ENCODE measurements at places on chromosomes 4 and X.

DNA sequence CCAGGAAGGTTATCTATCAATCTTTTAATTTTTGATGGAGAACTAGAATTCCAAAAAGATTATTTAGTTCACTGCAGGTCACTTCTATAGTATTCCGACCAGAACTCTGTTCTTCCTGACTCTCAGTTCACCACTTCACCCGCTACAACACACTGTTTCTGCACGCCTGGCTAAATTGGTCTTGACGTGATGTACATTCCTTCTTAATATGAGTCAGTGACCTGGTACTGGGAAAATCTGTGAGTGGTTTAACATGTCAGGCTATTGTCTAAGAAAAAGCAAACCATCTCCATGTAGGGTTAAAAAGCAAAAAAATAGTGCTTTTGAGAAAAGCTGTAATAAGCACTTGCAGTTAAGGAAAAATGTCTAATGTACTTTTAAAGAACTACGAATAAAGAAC, 120.4 kb downstream of the NDST3 start:
- DNase-seq = no peak

DNA sequence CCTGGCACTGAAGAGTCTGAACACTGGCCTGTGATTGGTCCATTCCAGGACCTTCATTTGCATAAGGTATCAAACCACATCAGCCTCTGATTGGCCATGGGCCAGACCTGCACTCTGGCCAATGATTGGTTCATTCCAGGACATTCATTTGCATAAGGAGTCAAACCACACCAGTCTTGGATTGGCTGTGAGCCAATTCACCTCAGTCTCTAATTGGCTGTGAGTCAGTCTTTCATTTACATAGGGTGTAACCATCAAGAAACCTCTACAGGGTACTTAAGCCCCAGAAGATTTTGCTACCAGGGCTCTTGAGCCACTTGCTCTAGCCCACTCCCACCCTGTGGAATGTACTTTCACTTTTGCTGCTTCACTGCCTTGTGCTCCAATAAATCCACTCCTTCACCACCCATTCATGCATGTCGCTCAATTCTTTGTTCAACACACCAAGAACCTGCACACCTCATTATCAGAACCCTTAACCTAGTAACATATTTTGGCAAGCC, 14.2 kb upstream of the HERC5 start:
- no peak for DNase-seq

DNA sequence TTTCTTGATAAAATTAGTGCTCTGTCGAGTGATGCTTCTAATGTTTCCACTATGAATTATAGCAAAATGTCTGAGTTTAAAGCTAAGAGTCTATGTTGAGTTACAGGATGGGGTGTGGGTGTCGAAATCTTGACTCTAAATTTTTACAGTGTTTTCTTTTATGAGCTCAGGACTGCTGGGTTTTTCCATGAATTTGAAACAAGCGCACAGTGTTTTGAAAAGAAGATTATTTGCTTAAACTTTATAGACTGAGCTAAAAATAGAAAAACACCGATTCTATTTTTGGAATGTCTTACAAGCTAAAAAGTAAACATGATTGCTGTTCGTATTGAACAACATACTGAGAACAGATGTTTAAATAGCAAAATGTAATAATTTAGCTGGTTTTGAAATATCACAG, 7.5 kb downstream of the PTTG2 start:
- DNase-seq = no peak

- DNase-seq = no peak
Measured at GRCh38 chrX:15931362-15931761, 76.7 kb upstream of the AP1S2 start.

- no peak for DNase-seq
Measured at GRCh38 chr4:25223802-25224375, 9.9 kb upstream of the PI4K2B start.

DNA sequence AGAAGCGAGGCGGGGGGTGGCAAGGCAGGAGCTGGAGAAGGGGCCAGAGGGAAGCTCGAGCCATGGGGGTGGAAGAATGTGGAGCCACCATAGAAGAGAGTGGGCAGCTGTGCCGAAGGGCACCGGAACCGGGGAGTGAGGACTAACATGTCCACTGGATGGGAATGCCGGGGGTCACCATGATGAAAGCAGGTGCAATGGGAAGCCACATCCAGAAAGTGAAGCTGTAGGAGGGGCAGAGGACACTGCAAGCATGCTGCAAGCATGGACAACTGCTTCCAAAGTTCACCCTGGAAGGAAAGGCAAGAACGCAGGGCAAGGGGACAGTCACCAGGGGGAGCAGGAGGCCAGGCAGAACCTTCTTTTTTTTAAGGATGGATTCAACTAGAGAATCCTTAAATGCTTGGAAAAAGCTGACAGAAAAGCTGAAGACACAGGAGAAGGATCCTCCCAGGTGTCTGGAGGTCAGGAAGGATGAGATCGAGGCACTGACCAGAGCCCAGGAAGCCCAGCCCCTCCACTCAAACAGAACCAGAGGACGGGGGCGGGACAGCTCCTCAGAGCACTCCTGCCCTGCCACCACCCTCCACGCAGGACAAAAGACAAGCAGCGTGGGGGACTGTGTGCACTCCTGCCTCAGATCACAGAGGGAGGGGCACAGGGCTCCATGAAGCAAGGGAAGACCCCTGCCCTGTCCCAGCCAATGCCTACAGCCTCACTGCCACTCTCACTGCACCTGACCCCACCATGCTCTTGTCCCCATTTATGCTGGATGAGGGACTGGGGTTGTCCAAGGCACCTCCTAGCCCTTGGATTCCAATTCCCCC, 169.2 kb downstream of the AFAP1 start:
- DNase-seq = no peak

GRCh38 chr4:141350122-141350905, 129.6 kb downstream of the ZNF330 start:
- no peak for DNase-seq

DNA sequence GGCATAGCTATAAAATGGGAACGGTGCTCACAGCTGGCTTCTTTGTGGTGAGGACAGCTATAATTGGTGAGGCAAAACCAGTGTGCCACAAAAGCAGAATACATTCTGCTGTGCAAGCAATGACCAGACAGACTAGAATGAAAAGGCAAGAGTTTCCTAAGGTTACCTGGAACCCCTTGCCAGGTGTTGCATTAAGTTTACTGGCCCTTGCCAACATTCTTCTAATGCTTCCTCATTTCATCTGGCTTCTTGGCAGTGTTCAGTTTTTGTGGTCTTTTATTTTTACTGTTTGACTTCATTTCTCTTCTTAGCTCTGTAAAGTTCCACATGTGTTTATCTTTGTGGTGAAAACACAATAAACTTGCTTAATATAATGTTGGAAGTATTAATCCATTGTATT, 131.4 kb downstream of the PTTG2 start:
- no peak for DNase-seq

DNA sequence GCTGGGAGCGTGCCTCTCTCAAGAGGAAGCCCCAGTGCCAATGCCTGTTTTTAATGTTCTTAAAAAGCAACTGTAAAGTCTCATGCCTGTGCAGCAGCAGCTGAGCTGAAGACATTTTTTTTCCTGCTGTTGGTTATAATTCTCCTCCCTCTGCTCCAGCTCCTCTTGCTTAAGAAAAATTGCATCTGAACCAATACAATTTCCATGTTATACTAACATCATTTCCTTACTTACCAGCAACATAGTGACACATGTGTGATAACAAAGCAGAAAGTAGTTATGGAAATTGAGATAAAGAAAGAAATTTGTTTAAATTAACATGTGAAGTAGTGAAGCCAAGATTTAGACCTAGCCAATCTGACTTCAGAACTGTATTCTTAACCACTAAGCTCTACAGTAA, 101.4 kb downstream of the TBC1D19 start:
- DNase-seq = no peak

GRCh38 chr4:34148322-34148908, 2095.9 kb downstream of the ARAP2 start:
- no peak for DNase-seq

GRCh38 chr4:168019019-168019651, 73.2 kb upstream of the ANXA10 start:
- no peak for DNase-seq

DNA sequence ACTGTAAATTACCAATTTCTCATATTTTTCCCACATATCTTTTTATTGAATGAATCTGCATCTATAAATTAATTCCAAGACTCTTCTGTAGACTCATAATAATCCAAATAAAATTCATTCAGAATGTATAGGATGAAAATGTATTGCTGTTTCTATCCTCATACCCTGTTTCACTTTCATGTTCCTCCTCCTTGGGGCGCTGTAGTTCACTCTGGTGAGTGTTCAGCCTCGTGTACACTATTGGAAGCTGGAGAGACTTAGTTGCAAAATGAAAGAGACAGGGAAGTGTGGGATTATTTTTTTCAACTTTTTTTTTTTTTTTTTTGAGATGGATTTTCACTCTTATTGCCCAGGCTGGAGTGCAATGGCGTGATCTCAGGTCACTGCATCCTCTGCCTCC, 296.1 kb downstream of the TLL1 start:
- no peak for DNase-seq

- no peak for DNase-seq
Measured at GRCh38 chr4:158190718-158191117, 17.9 kb upstream of the GASK1B start.

DNA sequence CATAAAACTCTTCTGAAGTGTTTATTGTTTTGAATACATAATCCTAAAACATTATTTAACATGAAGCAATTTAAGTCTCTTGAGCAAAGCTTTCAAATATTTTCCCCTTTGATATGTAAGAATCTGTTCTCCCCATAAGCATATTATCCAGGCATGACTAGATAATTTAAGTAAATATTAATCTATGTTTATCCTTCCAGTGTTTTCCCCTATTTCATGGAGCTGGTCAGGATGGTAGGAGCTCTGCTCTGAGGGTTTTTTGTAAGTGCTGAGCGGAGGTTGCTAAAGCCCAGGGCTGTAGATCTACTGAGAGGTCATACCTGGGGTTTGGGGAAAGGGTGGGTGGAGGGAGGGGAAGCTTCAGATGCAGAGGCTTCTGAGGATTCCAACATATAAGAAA, 258.9 kb upstream of the SFRP2 start:
- no peak for DNase-seq

DNA sequence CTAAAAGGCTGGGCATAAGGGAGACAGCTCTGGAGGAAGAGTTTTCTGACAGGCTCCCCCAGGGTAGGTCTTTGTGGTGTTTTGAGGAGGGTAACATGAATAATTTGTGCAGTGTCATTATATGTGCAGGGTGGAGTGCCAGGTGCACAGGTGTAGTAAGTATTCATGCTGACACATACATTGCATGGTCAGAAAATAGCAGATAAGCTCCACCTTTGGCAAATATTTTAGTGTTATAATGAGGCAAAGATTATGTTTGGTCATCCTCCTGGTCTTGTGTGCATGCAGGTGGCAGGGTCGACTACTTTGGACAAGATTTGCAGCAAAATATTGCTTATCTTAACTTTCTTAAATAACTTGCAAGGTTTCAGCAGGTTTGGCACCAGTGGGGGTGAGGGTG, 910.4 kb upstream of the PCDH10 start:
- DNase-seq = no peak

- no peak for DNase-seq
Measured at GRCh38 chr4:9989918-9990635, 31.2 kb downstream of the SLC2A9 start.

DNA sequence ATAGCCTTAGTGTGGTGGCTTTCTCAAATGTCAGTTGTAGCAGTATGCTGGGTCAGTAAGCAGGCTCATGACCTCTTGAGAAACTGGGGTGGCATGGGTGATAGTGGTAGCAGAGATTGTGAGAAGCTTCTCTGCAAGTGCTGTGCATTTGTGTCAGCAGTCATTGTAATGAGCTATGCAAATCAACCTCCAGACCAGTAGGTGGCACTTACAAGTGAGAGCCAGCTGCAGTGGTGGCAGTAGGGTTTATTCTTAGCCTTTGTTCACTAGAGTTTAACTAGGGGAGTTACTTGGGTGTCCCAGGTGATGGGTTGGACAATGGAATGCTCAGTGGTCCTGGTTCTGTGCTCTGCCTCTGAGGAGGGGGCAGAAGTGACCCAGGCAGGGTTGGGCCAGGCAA, 818.7 kb downstream of the PCDH7 start:
- DNase-seq = no peak

GRCh38 chrX:156003486-156004185, 6.1 kb downstream of the IL9R start:
- DNase-seq = no peak

DNA sequence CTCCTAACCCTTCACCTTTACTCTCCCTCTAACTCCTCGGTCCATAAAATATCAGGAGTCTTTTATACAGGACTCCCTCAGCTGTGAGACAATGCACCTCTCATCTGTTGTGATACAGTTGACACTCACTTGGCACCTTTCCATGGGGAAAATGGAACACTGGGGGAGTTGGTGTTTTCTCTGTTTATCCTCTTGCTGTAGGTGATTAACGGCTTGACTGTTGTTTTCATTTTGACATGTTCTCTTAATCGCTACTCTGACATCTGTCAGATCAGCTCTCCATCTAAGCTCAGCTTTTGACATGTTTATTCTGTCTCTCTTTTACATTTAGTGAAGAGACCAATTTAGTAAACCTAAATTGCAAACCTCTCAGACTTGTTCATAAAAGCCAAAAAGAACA, 604.8 kb downstream of the TRAM1L1 start:
- DNase-seq = no peak

GRCh38 chr4:98290511-98290910, 29.3 kb downstream of the RAP1GDS1 start:
- DNase-seq = no peak

DNA sequence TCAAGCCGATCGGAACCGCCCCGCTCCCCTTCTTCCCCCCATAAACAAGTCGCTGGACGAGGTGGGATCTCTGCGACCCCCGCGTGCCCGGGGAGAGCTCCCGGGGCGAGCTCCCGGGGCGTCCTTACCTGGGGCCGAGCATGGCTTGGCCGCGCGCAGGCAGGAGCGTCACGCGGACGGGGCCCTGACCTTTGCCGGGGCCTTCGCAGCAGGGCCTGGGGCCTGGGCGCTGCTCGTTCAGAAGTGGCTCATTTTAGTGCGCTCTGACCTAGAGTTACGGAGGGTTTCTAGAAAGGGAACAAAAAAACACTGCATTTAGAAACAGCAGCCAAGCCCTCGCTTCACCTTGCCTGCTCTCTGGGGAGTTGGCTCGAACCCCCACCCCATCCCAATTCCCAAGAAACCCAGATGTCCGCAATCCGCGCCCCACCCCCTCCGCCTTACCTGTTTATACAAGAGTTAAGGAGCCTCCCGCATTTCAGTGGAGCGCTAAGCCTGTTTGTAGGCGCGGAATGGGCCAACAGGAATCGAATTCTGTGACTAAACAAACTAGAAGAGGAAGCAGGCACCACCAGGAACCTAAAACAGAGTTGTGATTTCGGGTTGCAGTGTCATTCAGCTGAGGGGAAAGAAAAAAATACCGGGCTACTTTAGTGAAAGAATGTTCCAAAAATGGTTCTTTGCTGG, 814 bp upstream of the RBM47 start:
- no peak for DNase-seq

DNA sequence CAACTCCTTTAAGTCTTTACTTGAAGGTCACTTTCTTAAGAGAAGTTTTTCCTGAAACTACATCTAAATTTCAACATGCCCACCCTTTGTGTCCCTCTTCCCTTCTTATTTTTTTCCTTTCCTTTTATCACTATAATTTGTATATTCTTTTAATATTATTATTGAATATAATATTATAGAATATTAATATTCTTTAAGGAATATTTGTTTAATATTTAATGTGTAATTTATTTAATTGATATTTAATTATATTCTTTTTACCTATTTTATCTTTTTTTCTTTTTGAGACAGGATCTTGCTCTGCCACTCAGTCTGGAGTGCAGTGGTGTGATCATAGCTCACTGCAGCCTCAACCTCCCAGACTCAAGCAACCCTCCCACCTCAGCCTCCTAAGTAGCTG, 114.8 kb downstream of the KDR start:
- no peak for DNase-seq
